ENCODE measurements at places on chromosomes 1 and 21.
A peak's percentile ranks its signal among the peaks of the same experiment; 100 is the strongest.

GRCh38 chr21:44494956-44495355 is 39.6 kb downstream of the LRRC3 start:
- DNase-seq, result no peak

DNA sequence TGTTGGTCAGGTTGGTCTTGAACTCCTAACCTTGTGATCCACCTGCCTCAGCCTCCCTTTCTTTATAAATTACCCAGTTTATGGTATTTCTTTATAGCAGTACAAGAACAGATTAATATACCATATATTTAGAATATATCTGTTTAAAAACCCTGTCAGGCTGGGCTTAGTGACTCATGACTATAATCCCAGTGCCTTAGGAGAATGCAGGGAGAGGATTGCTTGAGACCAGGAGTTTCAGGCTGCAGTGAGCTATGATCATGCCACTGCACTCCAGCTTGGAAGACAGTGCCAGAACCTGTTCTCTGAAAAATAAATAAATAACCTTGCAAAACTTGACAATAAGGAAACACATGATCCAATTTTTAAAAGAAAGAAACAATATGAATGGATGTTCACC is 43.9 kb downstream of the ZNF684 start:
- no peak for DNase-seq

DNA sequence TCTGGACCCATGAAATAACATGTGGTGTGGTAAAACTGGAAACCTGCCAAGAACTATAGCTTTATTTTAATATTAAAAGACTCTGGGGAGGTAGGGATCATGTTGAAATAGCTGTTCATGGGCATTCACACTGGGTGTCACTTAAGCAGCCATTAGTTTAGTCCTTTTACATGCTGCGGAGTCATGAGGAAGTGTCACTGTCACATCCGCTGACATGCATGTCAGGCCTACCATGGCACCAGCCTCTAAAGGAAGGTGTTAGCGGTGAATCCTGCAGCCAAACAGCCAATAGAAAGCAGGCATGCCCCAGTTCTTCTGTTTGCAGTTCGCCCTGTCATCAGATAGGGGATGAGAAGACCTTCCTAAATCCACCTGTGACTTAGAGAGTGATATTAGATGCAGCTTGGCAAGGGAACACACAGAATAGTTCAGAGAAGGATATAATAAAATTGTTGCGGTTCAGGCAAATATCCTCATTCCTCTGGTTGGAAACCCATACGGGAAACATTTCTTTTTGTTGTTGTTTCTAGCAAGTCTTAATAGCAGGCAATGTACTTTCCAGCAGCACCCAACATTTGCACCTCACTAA is 100.4 kb downstream of the CACHD1 start:
- no peak for DNase-seq

- no peak for DNase-seq
These were observed 41.7 kb downstream of the FMO4 start for GRCh38 chr1:171355727-171356126.

DNA sequence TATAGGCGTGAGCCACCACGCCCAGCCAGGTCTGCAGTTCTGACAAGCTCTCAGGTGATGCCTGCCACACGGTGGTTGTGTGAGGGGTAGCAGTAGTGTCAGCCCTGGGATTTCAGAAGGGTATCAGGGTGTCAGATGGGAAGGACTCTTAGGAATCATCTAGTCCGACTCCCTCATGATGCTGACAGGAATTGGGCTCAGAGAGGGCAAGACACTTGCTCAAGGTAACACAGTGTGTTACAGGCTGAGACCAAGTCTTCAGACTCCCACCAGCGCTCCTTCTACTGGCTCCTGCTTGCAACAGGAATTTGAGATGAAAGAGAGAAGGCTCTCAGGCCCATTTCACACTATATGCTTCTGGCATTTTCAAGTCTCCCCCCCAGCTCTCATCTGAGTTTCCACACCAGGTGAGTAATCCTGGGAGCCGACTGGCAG is 6.9 kb downstream of the HTR1D start:
- no peak for DNase-seq

DNA sequence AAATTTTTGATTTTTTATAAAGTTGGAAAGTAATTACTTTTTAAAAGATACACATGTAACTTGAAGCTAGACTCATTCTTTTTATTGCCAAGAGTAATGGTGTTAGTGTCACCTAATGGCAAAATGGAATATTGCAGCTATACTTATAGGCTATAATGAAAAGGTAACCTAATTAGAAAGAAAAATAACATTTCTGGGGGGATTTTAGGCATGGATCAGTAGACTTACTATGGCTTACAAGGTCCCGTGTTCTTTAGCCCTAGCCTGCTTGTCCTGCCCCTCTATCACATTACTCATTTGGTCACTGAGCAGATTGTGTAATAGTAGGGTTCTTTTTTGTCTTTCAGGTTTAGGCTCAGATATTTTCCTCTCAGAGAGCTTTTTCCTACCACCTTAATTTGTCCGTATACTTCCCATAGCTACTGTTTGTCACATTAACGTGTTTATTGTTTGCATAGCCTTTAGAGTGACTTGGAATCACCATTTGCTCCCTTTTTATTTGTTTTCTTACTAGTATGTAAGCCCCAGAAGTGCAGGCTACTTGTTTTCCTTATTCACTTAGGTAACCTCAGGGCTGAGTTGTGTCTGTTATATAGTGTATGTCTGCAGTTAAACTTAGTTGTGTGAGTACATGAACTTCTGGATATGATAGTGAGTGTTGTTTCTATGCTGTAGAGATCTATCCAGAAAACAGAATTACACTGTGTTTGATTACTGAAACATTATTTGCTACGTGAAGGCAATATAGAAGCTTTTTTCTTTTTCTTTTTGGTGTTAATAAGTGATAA is 58.7 kb downstream of the RABGAP1L start:
- peak; percentile 20 for DNase-seq

GRCh38 chr1:97806326-97806725 is 114.5 kb downstream of the DPYD start:
- DNase-seq, result no peak

- DNase-seq, result no peak
These were observed 237.6 kb upstream of the SGIP1 start for GRCh38 chr1:66296370-66296769.

DNA sequence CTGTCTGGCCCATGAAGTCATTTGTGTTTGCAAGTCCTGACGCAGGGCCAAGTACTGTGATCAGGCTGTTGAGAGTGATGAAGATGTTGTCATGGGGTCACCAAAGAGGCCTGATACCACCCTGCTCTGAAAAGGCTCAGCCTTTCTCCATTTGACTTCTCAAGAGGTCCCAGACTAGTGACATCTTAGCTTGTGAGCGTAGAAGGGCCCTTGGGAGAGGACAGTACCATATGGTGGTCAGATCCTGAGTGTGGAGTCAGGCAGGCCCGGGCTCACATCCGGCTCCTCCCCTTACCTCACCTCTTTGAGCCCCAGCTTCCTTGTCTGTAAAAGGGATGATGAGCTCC is 29.6 kb downstream of the SERINC2 start:
- no peak for DNase-seq

DNA sequence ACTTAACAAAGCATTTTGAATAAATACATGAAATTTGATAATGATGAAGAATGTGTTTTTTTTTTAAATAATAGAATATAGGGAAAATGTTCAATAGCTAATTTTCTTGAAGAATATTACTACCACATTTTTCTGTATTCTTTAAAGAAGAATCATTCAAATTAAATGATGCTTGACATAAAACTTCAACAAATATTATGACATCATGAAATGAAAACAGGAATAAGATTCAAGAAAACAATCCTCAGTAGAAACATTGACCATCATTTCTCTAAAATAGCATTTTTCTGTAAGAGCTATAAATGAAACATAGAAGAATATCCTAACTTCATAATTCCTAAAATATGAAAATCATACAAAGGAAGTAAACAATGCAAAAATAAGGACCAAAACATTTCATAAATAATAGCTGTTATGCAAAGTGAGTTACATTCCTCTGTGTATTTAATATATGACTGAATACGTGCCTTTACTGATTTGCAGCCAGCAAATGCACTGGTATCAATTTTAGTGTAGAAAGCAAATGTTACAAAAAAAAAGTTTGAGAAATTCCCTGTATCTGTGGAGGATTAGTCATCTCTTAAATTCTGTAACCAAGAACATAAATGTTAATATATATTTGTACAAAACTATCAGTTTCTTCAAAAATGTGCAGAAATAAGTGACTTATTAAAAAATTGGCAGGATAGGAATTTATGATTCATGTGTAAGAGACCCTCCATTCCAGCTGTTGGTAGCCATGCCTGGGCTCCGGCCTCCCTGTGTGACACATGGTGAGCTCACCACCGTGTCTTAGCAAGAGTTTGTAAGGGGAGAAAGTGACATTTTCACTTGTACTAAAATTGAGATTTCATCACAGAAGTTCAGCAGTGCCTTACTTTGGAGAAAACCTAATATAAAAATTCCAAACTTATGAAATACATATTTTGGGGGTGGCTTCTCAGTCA is 15.0 kb upstream of the PTPN14 start:
- DNase-seq, result peak; percentile 70

DNA sequence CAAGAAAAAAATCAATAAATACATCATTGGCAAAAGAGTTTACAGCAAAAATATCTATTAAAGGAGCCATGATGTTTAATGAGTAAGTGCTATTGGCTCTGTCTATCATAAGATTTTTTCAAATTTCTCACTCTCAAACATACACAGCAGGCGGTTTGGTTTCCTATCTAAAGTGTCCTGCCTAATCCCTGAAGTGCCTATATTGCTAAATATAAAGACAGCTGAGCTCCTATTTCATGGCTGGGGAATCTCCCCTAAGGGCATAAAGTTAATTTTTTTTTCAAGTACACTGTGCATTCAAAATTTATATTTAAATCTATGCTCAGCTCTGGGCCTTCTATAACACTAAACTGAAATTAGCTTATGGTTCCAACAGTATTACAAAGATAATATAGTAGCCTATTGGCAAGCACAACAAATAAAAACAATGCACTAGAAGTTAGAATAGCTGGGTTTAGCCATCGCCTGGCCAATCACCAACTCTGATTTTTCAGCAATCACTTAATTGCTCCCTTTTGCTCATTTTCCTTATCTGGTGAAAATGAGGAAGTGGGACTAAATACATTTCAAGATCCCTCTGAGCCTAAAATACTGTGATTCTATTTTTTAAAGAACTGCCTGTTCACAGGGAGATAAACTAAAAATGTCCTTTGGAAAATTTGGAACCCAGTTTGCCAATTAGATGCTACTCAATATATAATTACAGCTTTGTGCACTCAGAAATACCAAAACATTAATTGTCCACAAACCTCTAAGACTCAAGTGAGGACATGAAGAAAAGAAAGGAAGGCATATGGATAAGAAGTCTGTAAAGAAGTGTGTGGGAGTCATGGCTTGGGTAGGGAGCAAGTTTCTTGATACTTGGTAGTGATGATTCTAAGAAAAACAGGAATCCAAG is 62.5 kb downstream of the WDR64 start:
- no peak for DNase-seq

GRCh38 chr21:26844258-26845065 is 747 bp downstream of the ADAMTS1 start:
- peak; percentile 40 for DNase-seq

GRCh38 chr1:25579292-25580252 is 36.2 kb downstream of the LDLRAP1 start:
- DNase-seq, result no peak

GRCh38 chr1:185317886-185318310 is 855 bp upstream of the IVNS1ABP start:
- DNase-seq, result peak; percentile 32

DNA sequence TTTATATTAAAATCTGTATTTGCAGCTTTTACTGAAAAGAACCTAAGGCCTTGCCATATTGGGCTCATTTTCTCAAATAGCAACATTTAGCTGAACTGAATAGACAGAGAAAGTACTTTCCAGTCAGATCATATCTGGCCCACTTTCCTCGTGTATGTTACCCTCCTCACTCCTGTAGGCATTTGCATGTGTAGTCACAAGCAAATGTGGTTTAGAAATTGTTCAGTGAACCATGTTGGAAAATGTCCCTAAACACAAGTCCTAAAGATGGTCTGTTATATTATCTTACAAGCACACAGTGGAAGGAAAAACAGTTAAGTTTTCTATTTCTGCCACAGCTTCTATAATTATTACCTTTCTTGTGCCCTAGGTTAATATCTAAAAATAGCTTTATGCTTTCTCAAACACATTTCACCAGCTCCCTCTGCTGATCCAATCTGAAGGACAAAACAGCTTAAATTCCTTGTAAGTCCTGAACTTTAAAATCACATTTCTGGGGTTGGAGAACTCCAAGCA is 606 bp upstream of the FMO4 start:
- no peak for DNase-seq

DNA sequence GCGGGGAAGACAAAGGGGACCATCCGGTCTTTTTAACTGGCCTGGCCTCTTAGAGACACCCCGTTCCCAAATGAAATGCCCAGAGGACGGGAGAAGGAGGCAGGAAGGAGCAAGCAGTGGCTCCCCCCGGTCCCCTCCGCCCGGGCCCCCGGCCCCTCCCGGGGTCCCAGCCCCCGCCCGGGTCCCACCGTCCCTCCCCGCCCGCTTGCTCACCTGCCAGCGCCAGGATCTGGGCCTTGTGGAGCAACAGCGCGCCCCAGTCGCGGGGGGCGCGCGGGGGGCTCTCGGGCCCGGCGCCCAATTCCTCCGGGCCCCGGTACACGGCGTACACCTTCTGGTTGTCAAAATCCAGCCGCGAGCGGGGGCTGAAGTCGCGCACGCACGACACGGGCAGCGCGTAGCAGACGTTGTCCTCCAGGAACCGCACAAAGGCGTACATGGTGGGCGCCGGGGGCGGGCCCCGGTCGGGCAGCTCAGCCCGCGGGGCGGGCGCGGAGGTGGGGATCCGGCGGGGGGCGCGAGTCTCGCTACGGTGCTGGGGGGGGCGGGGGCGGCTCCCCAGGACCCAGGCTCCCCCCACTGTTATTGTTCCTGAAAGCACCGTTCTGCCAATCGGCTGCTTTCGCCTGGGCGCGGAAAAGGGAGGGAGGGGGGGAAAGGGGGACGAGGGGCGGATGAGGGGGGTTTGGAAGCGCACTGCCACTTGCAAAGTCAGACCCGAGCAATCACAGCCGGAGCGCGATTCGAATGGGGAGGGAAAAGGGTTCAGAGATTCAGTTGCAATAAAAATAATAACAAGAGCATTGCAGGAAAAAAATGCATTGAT is at the start of gene BEND5:
Gene BEND5, minus strand, starts transcription at position 499 of the 826 bp plus-strand sequence. Its CDS starts 60 bp downstream, at position 439.
- peak; percentile 38 for DNase-seq

DNA sequence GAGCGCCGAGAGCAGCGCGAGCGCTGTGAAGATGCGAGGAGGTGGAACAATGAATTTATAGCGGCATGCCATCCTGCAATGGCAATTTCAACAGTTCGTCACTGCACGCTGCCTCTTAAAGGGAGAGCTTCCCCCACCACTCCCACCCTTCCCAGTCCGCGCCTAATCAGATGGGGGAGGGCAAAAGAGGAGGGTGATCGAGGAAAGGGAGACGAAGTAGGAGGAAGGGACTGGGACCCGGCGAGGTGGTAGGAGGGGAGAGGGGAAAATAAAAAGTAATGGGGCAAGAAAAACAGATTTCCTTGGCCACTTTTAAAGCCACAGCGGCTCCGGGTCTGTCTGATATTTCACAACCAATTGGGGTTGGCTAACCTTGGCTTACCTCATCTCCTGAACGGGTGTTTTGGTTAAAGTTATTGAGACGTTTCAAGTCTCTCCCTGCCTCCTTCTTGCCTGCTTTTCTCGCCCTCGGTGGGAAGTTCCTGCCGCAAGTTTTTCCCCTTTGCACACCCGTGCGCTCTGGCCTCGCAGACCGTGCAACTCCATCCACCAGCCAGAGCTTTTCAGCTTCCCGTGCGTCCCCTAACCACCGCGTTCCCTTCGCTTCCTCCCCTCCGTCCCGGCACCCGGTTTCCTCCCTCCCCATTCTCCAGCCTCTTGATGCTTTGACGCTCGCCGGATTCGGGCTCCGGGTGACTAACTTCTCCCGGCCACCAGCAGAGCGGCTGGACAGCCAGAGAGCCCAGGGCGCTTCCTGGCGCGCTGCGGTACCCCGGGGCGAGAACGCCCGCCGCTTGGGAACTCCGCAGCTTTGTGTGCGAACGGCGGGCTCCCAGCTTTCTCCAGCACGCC is at the start of gene ADAMTS5:
Gene ADAMTS5, minus strand, starts transcription at position 27 of the 852 bp plus-strand sequence. CDS start 697 bp downstream, outside the sequence.
- peak; percentile 83 for DNase-seq
